ENCODE measurements at places on chromosomes 4 and X.

- no peak for DNase-seq
These were observed 68.2 kb downstream of the USP9X start for GRCh38 chrX:41153448-41153847.

DNA sequence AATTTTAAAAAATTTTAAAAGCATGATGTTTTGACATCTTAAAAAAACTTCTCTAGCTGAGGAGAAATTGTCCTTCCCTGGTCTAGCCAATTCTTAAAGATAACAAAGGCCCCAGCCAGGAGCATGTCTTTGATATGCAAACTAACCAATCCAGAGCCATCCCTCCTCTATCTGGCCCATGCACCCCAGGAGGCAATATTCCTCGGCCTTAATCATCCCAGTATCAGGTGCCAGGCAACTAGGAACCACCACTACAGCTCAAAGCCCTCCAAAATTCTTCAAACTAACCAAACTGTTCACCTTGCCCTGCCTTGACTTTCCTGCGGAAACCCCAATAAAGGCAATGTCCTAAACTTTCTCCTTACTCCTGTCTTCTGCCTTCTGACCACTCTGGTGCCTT lies 97.8 kb upstream of the USP9X start:
- DNase-seq = no peak

GRCh38 chr4:163343604-163344146 lies at the start of gene NPY5R:
Gene NPY5R (plus strand): TSS chr4:163343892. CDS start chr4:163350274, 6,382 bp downstream.
- no peak for DNase-seq

GRCh38 chr4:153087671-153088194 lies 116.5 kb upstream of the TRIM2 start:
- no peak for DNase-seq

- DNase-seq = no peak
These were observed at the start of gene KCNE5 for GRCh38 chrX:109624641-109625616. Gene KCNE5 (minus strand): TSS chrX:109625172. CDS start chrX:109625020, 152 bp downstream.

DNA sequence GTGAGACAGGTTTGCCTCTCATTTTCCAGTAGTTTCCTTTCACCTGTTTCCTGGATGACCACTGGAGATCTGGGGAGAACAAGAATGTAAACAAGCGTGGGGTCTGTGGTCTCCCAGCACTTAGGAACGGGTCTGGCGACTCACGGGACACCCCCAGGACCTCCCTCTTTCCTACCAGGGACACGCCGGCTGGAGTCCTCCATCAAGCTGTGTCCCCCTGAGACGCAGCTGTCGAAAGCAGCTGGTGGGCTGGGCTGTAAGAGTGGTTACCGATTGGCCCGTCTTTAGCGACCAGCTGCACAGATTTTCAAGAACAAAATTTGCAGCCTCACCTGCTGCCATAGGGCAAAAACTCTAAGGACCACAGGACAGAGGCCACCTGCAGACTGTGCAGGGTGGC lies 11.9 kb downstream of the LRPAP1 start:
- no peak for DNase-seq

- no peak for DNase-seq
These were observed 22.5 kb downstream of the TCEAL1 start for GRCh38 chrX:103651151-103651773.

DNA sequence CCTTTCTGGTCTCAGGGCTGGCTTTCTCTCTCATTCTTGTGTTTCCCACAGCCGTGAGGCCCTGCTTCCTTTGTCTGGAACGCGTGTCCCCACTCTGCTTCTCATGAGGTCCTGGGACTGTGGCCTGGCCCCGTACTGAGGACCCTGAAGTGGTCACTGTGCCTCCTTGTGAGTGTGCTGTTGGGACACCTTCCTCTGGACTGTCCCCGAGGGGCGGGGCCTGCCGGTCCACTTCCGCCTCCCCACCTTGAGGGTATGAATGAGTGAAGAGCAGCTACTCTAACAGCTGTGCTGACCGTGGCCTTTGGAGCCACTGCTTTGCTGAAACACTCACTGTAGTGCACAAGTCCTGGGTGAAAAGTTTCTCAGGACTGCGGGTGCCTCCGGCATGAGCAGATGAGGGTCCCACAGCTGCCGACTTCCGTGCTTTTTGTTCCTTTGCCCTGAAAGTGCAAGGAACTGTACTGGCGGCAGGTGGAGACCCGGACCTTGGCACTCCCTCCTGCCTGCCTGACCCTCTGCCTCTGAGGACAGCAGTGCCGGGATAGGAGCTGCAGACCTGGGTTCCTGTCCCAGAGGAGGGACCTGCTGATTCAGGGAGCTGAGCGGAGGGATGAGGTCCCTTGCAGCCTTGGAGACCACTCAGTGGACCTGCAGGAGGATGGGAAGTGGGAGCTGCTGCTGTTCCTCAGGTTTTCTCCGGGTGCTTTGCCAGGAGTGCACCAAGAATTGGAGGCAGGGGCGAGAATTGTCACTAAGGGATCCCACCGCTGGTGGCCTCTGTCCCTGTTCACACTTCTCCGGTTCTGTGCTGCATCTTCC lies 38.0 kb downstream of the HTT-AS start:
- no peak for DNase-seq

DNA sequence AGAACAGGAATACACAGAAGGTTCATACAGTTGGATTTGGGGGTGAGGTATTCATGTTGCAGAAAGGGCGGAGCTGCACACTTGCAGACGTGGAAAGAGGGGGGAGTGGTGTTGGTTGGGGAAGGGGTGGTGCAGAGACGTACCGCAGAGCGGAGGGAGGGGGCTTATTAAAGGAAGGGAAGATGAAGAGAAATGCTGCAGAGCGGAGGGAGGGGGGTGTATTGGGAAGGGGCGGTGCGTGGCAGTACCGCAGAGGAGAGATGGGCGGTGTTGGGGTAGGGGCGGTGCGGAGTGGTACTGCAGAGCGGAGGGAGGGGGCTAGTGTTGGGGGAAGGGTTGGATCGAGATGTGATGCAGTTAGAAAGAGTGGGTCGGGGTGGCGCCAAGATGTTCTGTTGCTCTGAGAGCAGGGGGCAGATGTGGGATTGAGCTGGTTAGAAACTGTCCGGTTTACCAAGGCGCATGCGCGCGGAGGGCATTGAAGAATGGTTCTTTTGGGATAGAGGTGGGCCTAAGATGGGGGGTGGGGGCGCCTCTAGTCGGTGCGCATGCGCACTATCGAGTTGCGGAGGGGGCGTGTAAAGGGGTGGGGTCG lies 900 bp downstream of the TRO start:
- peak; percentile 11 for DNase-seq

DNA sequence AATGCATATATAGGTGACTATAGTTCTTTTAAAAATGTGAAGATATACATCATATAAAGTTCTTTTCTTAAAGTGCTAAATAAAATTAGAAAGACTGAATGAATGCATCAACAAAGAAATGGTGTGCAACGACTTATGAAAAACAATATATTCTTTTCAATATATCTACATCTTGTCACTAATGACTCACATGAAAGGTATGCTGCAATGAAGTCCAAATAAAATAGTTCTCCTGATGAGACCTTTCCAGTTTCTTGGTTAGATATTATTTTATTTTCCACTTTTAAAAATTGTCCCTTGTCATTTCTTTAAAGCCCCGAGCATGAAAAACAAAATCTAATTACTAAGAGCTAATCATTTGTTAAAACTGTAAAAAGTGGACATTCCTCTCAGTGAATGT lies 462.1 kb downstream of the PCDH11X start:
- no peak for DNase-seq

- DNase-seq = no peak
These were observed 25.9 kb downstream of the HTRA3 start for GRCh38 chr4:8295471-8295870.

- no peak for DNase-seq
These were observed 42.2 kb upstream of the CXCL8 start for GRCh38 chr4:73698217-73698616.

DNA sequence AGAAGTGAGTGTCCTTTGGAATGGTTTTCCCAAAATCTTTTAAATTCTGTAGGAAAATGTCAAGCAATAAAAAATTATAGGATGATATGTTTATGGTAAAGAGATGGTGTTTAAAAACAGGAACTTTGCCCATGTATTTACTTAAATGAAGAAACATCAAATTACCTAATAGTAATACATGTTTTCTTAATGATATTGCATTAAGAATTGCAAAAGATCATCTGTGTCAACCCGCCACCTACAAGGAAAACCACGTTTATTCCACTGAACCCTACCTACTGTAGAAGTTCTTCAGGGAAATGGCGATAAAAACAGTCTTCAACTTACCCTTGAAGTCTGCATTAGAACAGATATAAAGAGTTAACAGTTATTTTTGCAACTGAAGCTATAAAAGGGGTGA lies 67.2 kb upstream of the NDP start:
- no peak for DNase-seq

Data from stimulated activated CD4-positive, alpha-beta T cell treated with anti-CD3 and anti-CD28 coated beads, Interleukin-12 subunit alpha, Interleukin-12 subunit beta, amount 100 ng/mL, for 48 hours (primary cell).